ENCODE measurements at places on chromosomes 11 and 22.

DNA sequence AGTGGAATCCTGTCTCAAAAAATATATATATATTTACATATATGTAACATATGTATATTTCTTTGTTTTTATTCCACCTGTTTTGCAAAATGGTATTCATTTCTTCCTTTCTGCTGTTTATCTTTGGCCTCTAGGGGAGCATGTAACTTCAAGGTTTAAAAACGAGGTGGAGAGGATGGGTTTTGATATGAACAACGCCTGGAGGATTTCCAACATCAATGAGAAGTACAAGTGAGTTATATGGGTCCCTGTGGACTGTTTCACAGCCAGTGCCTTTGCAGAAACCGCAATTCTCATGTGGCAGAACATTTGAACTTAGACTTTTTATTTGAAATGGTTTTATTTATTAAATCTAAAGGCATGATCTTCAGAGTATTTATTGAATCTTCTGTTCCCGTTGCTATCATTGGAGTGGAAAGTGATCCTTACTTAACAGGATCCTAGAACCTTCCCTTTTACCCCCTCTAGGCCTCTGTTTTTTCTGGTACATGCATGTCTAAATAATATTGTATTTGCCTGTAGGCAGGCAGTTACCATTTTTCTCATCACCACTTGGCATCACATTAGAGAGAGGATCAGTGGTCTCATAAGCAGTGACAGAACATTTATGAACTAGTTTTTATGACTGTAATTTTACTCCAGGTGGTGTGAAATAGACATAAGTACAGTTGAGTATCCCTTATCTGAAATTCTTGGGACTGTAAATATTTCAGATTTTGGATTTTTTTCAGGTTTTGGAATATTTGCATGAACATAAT lies 81.5 kb upstream of the HORMAD2 start:
- no peak for DNase-seq

- peak; percentile 57 for DNase-seq
These were observed at the start of gene DGAT2 for GRCh38 chr11:75768112-75768908. TSS of gene DGAT2 (plus strand) at chr11:75768778. CDS start at chr11:75768992, 214 bp downstream.

DNA sequence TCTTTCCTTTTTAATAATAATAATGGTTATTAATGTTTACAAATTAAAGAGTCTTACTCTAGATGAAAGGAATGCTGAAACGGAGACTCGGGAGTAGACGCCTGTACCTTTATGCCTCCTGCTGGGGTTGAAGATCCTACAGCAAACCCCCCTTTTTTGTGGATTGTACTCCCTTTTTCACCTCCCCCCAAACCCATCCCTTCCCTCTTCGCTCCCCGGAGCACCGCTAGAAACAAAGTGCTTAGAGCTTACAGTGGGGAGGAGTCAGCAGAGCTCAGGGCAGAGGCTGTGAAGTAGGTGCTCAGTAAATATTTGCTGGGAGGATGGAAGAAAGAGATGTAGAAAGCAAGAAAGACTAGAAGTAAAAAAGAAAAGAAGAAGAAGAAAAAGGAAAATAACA lies 169.7 kb downstream of the NXPE2 start:
- DNase-seq = no peak

- DNase-seq = no peak
These were observed at the start of gene OR2AG1 for GRCh38 chr11:6782720-6783119. TSS of gene OR2AG1 (plus strand) at chr11:6783020. CDS start at chr11:6785038, 2,018 bp downstream.

DNA sequence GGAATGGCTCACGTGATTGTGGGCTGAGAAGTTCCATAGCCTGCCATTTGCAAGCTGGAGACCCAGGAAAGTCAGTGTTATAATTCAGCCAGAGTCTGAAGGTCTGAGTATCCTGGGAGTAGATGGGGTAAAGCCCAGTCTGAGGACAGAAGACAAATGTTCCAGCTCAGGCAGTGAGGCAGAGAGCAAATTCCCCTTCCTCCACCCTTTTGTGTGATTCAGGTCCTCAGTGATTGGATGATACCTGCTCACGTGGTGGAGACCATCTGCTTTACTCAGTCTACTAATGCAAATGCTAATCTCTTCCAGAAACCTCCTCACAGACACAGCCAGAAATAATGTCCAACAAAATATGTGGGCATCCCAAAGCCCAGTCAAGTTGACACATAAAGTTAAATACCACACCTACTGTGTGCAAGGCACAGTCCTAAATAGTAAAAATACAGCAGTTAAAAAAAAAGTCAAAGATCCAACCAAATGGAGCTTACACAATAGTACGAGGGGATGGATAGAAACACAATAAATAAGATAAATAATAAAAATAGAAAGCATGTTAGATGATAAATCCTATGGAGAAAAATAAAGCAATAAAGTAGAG lies 13.2 kb upstream of the APOL6 start:
- DNase-seq = no peak

DNA sequence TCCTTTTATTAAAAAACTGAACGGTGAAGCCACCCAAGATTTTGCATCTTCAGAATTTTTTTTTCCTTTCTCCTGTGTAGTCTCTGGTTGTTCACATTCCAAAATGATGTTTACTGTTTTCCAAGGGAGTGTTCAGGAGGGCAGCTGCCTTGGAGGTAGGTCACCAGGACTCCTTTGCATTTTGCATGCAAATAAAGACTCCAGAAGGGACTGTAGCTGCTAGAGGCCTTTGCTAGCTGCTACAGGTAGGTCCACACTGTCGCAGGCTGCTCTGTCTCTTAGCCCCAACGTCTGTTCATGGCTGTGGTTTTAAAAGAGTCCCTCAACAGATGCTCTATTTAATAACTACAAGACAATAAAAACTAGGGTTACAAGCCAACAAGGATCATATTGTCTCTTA lies 11.4 kb downstream of the CTSC start:
- no peak for DNase-seq

DNA sequence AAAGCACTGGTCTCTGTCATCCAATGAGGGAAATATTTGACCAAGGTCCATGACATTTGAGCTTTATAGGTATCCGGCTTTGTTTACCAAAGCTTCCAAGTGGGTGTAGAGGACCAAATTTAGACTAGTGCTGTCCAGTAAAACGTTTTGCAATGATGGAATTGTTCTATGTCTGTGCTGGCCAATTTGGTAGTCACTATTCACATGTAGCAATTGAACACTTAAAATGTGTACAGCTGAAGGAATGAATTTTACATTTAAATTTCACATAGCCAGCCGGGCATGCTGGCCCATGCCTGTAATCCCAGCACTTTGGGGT lies 118.0 kb downstream of the PKNOX2 start:
- no peak for DNase-seq

DNA sequence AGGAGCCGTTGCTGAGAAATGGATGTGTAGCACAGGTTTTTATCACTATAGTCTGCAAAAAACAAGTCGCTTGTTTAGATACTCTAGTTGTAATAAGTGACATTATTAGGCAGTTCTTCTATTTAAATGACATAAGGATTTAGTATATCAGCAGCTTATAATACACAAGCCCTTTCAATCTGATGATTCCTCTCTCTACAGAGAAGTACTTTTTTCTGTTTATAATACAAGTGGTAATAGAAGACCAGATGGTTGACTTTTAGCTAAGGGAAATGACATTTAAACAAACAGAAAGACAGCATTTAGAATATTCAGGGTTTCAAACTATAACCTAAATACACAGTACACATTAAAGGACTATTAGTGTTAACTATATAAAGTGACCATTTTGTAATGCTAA lies 60.4 kb downstream of the IMMP1L start:
- DNase-seq = no peak

GRCh38 chr11:70604221-70604620 lies 205.9 kb downstream of the CTTN start:
- DNase-seq = no peak

DNA sequence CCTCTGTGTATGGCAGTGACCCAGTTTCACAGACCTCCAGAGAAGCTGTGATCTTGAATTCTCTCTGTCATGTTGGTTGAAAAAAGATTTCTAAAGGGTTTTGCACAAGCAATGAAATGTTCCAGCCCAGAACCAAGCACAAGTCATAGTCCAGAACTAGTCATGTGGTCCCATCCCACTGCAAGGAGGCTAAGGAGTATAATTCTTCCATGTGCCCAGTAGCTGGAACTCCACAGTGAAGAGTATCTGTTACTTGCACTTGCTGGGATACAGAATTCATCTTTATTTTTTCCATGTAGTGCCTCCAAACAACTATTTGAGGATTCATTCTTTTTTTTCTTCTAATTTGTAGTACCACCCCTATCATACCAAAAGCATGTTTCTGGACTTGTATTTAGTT lies 9.9 kb upstream of the MMP8 start:
- no peak for DNase-seq

- DNase-seq = no peak
These were observed 10.5 kb downstream of the UCP2 start for GRCh38 chr11:73972187-73972586.

- DNase-seq = no peak
These were observed 172.8 kb upstream of the B3GAT1 start for GRCh38 chr11:134584706-134585445.

DNA sequence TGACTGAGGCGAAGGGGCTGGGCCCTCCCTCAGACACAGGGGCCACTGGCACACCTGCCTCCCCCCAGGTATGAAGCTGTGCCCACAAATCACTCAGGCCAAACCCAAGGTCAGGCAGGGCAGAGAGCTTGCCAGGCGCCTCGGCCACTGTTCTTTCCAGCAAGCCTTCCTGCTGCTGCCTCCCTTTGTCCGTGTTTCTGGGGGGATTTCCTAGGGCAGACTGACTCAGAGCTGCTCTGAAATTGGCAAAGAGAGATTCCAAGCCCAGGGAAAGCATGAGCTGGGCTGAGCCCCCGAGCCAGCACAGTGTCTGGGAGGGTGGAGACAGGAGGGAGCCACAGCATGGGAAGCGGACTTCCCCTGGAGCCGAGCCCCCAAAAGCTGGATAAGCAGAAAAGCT lies 33.2 kb downstream of the PPP2R1B start:
- no peak for DNase-seq

DNA sequence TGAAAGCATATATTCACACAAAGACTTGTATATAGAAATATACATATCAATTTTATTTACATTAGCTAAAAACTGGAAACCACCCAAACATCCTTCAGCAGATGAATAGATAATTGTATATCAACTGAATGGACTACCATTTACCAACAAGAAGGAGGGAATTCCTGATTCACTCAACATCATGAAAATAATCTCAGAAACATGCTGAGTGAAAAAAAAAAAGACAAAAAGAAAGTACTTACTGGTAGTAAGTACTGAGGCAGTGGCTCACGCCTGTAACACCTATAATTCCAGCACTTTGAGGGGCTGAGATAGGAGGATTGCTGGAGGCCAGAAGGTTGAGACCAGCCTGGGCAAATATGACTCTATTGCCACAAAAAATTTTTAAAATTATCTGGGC lies 7.4 kb upstream of the IPO7 start:
- no peak for DNase-seq

DNA sequence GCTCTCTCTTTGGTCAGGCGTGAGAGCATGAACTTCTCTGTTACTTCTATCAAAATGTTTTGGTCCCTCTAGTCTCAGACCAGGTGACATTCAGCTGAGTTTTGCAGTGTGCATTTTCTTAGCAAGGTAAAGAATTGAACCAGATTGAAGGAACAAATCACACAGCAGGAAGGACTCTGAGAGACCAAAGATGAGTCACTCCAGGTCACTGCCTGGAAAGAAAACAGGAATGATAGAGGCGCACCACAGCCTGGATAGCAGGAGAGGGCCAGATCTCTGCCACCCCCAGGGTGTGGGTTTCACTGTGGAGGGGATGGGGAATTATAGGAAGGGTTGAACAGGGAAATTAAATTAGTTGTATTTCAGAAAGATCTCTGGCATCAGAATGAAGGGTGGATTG lies 788.3 kb downstream of the NTM start:
- DNase-seq = no peak

DNA sequence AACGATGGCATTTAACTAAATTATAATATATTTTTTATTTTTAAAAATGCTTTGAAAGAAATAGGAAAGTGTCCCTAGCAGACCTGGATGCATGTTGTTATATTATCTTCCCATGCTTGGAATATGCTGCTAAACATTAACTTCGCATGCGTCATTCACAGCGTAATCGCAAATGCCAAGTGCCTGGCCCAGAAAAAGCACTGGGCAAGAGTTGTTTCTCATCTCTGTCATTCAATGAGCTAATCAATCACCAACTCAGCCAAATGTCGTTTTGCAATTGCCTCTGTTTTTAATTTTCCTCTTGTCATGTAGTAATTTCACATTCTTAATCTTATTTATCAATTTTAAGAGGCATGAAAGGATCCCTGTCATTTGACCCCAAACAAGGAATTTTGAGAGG lies 1421.9 kb downstream of the BRD1 start:
- DNase-seq = no peak

DNA sequence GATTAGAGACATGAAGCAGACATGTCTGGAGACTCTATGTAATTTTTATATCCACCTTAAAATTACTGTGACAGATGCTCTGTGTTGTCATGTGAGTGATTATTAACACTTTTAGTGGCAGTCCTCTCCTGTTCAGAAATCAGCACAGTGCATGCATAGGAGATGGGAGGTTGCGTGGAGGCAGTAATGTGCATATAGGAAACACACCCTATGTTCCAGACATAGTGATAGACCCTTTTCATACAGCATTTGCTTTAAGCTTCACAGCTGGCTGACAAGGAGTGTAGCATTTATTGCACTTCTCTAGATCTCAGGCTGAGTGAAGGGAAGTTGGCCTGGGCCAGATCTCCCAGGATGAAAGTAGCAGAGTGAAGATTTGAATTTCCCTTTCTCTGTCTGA lies 102.3 kb upstream of the SYN3 start:
- DNase-seq = no peak

GRCh38 chr11:30485756-30486155 lies 100.4 kb downstream of the MPPED2 start:
- no peak for DNase-seq

GRCh38 chr22:50298937-50299784 lies 8.3 kb downstream of the PLXNB2 start:
- DNase-seq = no peak

GRCh38 chr11:122246874-122247273 lies 130.9 kb upstream of the BLID start:
- DNase-seq = no peak

DNA sequence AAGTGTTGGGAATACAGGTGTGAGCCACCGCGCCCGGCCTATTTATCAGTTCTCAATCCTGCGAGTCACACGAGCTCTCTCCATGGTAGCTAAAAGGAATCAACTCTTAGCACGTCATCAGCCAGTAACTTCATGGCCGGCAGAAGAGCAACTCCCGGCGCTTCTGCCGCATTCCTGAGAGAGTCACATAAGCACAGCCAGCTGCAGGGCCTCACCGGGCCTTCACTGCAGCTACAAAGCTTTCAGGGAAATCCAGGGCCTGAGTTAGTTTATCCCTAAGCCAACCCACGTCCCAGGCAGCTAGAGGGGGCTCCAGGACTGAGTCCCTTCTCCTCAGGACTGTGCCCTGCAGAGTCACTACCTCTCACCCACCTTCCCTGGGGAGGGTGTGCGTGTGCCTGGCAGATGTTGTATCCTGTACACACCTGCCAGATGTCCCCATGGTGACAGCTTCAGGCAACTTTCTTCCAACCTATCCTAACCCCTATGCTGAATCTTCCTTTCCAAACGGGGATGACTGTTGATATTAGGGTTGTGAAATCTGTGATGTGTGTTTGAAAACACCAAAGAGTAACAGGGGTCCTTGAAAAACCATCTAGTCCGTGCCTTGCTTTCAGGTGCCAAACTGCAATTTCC lies 45.9 kb upstream of the ARFGAP3 start:
- no peak for DNase-seq

- DNase-seq = no peak
These were observed 2.9 kb downstream of the CCDC86 start for GRCh38 chr11:60844870-60845221.

- DNase-seq = no peak
These were observed 100.7 kb upstream of the ANO3 start for GRCh38 chr11:26231252-26231661.

- DNase-seq = no peak
These were observed 18.2 kb upstream of the MUC5AC start for GRCh38 chr11:1139441-1140083.

- no peak for DNase-seq
These were observed 36.1 kb upstream of the FZD4 start for GRCh38 chr11:86991341-86991740.

All from activated effector memory CD4-positive, alpha-beta T cell treated with Interleukin-2 at 50 U/mL for 16 hours (primary cell).